ENCODE measurements at places on chromosomes 4 and X. TPM values are rescaled to one million over a fixed set of nuclear protein-coding genes. Genes with fewer than 3 reads are reported as not detected.

- no peak for DNase-seq
Measured at GRCh38 chrX:136546371-136546781, 14.4 kb downstream of the VGLL1 start.

- no peak for DNase-seq
Measured at GRCh38 chrX:118566359-118566758, 70.7 kb downstream of the DOCK11 start.

RHOXF2 gene
- polyA plus RNA-seq, result not detected

GRCh38 chr4:45951153-45951552, 172.7 kb downstream of the GABRG1 start:
- no peak for DNase-seq

DNA sequence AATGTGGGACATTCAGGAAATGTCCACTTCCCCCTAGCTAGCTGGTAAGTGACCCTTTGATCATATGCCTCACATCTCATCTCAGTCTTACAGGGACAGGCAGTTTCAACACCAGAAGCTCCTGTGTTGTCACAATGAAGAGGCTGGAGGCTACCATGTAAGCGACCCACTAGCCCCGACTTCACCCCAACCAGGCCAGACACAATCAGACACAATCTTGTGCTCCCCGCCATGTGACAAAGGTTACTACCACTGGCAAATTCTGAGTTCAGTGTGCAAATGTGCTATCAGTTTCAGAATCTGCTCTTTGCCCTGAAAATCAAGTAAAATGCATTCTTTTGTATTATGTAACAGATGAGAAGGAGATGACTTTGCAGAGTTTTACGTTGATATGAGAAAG, 56.9 kb upstream of the STS start:
- no peak for DNase-seq

DMRTC1B gene
- 3.6 TPM for polyA plus RNA-seq

TIMP1 gene
- polyA plus RNA-seq, result 114 TPM

DNA sequence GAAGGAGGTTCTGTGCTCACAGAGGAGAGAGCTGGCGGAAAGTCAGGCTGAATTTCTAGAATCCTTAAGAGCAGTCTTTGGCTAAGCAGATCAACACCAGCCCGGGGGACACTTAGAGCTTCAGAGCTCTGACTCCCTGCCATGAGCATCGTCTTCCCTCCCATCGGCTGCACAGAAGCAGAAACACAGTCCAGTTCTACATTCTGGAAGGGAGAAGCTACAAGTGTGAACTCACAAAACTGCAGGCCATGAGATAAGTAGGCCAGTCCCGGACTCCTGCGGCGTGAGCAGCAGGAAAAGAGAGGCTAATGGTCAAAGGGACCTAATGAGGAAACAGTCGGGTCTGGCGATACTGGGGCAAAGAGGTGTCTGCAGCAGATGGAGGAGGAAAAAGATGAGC, 211.5 kb downstream of the DHX15 start:
- no peak for DNase-seq
